ENCODE measurements at places on chromosomes 12 and 14.
A peak's percentile ranks its signal among the peaks of the same experiment; 100 is the strongest.

GRCh38 chr12:116448165-116448739, 110.9 kb upstream of the MAP1LC3B2 start:
- DNase-seq, result no peak

GRCh38 chr14:83887866-83888265, 1642.1 kb upstream of the FLRT2 start:
- DNase-seq, result no peak

DNA sequence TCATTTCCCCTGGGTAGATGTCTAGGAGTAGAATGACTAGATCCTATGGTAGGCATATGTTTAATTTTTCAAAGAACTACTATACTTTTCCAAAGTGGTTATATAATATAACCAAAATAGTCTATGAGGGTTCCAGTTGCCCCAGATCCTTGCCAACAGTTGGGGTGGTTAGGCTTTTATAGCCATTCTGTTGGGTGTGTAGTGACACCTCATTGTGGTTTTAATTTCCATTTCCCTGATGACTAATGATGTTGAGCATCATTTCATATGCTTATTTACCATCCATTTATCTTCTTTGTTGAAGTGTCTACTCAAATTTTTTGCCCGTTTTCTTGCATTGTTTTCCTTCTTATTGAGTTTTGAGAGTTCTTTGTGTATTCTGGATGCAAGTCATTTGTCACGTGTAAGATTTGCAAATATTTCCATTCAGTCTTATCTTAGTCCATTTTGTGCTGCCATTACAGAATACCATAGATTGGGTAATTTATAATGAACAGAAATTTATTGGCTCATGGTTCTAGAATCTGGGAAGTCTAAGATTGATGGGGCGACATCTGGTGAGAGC, 4.7 kb downstream of the SYNE2 start:
- DNase-seq, result no peak

GRCh38 chr12:15996254-15996653, 85.1 kb downstream of the DERA start:
- peak; percentile 58 for DNase-seq

- DNase-seq, result no peak
Measured at GRCh38 chr14:84493779-84494178, 1036.2 kb upstream of the FLRT2 start.

DNA sequence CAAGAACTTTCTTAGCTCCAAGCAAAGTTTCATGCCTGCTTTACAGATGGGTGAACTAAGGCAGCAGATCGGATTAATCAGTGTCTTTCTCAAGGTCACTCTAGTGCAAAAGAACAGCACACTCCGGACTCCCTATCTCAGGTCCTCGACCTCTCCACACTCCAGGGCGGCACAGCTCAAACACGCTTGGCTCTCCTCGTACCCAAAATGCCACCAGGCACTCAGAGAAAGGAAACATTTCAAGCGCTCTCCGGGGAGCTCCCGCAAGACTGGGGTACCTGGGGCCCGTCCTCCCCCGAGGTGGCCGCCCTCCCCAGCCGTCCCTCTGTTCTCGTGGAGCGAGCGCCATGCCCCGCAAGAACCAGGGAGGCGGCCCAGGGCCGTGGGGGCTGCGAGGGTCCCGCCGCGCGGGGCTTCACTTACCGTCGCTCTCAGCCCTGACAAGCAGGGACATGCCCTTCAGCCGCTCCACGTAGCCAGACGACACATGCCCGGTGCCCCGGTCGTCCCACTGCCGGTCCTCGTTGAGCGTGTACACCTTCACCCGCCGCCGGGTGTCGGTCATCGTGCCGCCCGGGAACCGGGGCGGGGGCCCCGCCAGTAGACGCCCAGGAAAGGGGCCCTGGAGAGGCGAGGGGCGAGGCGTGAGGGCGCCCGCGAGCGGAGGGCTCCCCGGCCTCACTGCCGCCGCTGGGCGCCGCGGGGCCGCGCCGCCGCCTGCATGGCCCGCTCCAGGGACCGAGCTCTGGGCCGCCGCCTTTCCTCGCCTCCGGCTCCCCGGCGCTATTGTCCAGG, 830 bp downstream of the PPP4R3A start:
- peak; percentile 55 for DNase-seq

DNA sequence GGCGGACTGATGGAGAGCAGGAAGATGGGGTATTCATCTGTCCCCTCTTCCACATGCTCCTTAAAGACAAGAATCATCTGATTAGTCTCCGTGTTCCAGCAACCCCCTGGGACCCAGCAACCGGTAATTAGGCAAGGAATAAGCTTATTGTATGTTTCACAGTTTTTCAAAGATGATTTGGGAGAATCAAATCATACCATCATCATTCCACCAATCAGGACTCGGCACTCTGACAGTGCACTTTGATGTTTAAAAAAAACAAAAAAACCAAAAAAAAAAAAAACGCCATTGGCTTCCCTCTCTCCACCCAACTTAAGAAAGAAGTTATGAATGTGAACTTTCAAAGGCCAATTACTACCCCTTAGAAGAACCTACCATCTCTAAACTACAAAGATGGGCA, 1.3 kb upstream of the DYNC1H1 start:
- DNase-seq, result no peak

GRCh38 chr12:60184096-60184495, 588.3 kb downstream of the SLC16A7 start:
- no peak for DNase-seq

DNA sequence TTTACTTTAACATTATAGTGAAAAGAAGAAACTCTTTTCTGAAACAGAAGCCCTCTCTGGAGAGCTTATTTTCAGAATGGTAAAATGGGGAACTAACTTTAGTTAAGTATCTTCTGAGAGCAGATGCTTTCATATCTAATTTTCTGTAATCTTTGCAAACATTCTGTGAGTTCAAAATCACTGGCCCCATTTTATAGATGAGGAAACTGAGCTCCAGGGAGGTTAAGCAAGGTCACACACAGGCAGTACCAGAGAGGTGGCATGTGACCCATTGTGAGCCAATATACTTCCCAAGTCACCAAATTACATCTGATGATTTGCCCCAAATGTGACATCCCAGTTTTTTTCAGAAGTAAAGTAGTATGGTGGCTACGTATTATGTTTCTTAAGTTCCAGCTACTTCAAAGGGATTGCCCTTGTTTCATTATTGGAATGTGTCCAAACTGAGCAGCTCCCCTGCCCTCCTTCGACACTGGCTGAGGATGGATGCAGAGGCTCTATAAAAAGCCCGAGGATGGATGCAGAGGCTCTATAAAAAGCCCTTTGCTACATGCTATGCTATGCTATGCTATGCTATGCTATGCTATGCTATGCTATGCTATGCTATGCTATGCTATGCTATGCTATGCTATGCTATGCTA, 36.2 kb upstream of the NUDT4 start:
- DNase-seq, result no peak

DNA sequence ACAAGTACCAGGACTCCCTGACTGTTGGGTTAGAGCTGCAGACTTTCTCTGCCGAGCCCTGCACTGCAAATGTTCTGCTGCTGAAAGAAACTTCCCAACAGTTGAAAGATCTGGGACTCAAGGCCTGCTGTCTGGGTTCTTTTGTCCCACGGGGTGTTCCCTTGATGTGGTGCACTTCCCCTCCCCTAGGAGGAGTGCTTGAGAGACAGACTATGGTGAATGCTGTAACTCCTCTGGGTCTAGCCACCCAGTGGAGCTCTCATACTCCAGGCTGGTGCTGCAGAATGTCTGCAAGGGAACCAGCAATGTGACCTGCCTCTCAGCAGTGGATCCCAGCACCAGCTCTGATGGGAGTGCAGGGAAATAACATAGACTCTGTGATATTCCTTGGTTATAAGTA, 129.2 kb upstream of the SLCO1B1 start:
- no peak for DNase-seq

- DNase-seq, result no peak
Measured at GRCh38 chr14:64061706-64062105, 208.9 kb downstream of the SYNE2 start.

DNA sequence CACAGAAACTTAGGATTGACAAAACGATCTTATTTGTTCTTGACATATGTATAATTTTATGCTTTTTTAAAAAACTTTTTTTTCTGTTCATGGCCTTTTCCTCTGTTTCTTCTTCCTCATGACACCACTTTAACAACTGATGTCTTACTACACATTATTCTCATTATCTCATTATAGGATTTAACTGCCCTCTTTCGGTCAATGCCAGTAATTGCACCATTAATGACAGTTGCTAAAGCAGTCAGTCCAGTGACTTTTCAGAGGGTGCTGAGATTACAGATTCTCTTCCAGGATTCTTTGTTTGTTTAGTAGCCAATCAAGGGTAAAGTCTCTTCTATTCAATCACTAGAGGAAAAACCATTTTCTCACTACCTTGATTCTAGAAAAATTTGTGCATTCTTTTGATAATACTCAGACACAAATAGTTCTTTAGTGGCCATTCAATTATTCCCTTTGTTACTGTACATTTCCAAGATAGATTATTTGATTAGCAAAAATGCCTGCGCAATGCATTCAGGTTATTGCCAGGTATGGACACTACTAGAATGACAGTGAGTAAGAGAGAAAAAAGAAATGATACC, 50.1 kb downstream of the KLRG1 start:
- no peak for DNase-seq

DNA sequence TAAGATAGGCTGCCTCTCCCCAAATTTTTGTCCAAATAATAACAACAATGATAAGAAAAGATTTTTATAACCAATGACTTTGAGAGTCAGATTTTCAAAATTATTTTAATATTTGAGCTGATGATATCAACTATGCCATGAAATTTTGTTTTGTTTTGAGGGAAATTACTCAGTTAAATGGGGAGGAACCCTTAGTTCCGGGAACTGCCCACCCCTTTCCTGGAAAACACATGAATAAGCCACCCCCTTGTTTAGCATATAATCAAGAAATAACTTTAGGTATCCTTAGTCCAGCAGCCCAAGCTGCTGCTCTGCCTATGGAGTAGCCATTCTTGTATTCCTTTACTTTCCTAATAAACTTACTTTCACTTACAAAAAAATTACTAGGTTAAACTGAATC, 61.4 kb downstream of the HMGA2 start:
- no peak for DNase-seq

GRCh38 chr12:62736596-62736995, 198.4 kb downstream of the PPM1H start:
- no peak for DNase-seq

DNA sequence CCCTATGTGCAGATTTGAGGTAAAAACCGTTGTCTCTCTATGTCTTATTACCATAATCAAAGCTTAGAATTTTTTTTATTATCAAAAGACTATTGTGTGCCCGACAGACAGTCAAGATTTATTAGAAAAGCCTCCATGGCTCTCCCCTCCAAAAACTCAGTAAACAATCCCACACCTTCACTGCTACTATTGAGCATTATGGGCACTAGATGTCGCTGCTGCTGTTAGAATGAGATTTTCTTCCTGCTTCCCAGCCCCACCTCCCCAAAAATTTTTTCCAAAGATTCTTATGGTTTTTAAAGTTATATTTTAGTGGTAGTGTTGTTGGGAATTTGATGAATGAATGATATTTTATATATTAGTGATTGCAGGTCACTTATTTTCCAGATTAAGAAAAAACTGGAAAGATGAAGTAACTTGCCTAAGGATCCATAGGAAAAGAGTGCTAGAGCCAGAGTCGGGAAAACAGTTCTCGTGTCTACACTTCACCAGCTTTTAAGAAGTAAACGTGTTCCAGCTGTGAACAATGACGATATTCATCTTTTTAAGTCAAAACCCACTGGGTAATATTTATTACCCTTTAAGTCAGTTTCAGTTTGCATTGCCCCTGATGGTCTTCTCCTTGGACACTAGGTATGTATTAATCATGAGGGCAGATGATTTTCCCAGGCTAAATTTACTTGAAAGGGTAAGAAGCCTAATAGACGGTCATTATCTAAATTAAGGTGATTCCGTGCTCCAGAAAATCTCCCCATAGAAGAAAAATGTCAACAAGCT, 12.2 kb upstream of the FOXG1 start:
- DNase-seq, result no peak

DNA sequence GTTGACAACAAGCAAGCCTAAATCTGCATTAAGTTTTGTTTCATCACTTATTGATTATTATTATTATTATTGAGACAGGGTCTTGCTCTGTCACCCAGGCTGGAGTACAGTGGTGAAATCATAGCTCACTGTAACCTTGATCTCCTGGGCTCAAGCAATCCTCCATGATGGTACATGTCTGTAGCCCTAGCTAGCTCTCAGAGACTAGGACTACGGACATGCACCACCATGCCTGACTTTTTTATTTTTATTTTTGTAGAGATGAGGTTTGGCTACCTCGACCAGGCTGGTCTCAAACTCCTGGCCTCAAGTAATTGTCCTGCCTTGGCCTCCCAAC, 35.7 kb upstream of the STK38L start:
- DNase-seq, result no peak

DNA sequence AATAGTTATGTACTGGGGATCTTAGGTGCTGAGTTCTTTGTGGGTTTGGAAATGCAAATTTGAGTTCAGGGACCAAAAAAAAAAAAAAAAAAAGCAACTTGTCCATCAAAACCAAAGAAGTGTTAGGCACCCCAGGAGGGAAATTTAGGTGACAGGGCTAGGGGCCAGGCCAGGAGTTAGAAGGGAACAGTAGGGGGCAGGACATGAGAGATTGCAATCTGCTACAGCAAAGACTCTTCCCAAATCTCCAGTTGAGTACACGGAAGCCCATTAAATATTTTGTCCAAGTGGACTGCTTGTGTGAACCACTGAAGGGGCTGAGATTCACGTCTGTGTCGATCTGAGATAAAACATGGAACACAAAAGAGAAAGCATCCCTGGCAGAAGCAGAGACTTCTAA, 52.8 kb downstream of the TSPAN19 start:
- DNase-seq, result no peak

GRCh38 chr12:6953442-6954315, 2.5 kb downstream of the PTPN6 start:
- DNase-seq, result peak; percentile 78

GRCh38 chr12:61514016-61514415, 746.2 kb upstream of the USP15 start:
- no peak for DNase-seq

DNA sequence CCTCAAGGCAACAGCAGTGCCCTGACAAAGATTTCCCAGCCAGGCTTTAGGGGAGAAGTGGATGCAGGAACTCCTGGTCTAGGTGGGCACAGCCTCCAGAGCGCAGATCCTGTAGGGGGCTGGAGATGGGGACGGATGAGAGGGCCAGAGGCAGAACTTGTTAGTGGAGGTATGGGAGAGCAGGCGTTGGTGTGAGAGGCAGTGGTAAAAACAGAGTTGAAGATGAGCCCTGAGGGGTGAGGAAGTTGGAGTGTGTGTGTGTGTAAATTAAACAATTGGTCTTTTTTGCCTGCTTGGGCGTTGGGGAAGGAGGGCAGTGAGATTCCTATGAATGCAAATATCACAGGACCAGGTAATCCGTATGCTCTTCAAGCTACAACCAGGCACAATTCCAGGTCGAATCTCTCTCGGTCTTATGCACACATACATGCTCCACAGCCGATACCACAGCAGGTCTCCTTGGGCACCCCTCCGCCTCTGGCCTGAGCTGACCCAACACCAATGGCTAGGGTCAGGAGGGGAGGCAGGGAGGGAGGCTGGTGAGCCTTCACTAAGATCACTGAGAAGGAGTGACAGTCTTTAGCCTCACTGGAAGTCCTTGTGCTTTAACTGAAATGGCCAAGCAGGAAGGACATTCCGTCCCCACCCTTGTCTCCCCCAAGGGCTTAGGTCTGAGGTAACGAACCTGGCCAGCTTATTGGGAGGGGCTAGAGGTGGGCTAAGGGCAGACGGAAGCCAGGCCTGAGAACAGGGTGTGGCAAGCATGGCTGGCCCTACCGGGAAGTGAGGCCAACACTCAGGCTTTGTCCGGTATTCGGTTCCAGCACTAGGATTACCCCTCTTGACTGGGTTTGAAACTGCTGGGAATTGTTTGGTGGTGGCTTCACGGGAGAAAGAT, 1.5 kb upstream of the KRT7 start:
- DNase-seq, result no peak

GRCh38 chr14:70073924-70074566, 114.7 kb downstream of the SLC8A3 start:
- peak; percentile 63 for DNase-seq

All from heart left ventricle (tissue), 16 donors.